Left ventricle myocardium superior (tissue), 1 donor: ENCODE measurements at places on chromosomes 11 and 22. TPM values are rescaled to one million over a fixed set of nuclear protein-coding genes. Genes with fewer than 3 reads are reported as not detected.

Gene SERPING1
- 121 TPM for total RNA-seq

Gene POU2AF1
- 0.62 TPM for total RNA-seq

Gene CELSR1
- total RNA-seq: 9.7 TPM

Gene C11orf91
- not detected for total RNA-seq

Gene TMEM135
- 20.1 TPM for total RNA-seq

Gene SCGB1C1
- total RNA-seq: not detected

Gene MYO7A
- 4.6 TPM for total RNA-seq

Gene KRTAP5-2
- total RNA-seq: not detected

Gene RFPL1
- total RNA-seq: not detected

Gene MPZL2
- total RNA-seq: 11.8 TPM

Gene ADM2
- total RNA-seq: not detected

Gene OOSP4A
- not detected for total RNA-seq
